ENCODE measurements at places on chromosomes 7 and 10.

- DNase-seq: no peak
These were observed 7.4 kb upstream of the STEAP4 start for GRCh38 chr7:88314061-88314491.

- peak; percentile 60 for DNase-seq
These were observed 247.0 kb downstream of the WDR11 start for GRCh38 chr10:121098211-121098610.

- DNase-seq: no peak
These were observed 72.0 kb downstream of the VWA2 start for GRCh38 chr10:114311023-114311422.

GRCh38 chr10:11793762-11794479, 29.2 kb upstream of the PROSER2 start:
- no peak for DNase-seq

- DNase-seq: no peak
These were observed 260.0 kb downstream of the GRID1 start for GRCh38 chr10:86106616-86107015.

DNA sequence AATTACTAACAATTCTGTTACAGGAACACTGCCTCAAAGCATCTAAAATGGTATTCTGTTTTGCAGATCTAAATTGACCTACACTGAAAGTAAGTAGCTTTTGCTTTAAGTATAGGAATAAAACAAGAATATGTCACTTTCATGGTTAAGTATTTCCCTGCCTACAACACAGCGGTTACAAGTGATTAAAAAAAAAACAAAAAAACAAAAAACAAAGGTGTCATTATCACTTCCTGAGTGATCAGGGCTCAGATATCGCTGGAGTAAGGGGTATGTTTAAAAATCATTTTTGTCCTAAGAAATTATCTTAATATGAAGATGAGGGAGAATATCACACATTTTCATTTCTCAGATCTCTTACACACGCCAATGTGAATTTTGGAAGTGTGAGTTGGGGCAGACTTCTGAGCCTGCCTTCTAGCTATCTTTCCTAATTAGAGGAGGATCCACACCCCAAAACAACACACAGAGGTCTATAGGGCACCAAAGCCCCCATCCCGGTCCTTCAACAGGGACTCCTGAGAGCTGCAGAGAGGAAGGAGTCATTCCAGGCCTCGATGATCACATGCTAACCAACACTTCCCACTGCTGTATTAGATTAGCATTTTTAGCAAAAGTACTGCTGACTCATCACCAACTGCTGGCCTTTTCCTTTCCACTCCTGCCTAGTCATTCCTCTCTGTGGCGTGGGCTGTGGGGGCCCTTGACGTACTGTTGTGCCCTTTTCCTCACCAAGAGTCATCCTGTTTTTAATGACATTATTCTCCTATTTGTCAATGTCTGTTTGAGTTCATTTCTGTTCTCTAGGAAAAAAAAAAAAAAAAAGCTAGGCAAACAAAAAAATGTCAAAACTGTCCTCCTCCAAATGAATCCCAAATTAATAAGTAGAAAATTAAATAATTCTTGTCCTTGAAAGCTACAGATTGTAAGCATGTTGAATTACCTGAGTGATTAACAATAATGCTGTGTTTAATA, 31.2 kb downstream of the PRTFDC1 start:
- peak; percentile 1 for DNase-seq

- DNase-seq: peak; percentile 14
These were observed 2.3 kb downstream of the CDK13 start for GRCh38 chr7:39952374-39952773.

- DNase-seq: no peak
These were observed 26.0 kb downstream of the VIPR2 start for GRCh38 chr7:159118623-159119022.

DNA sequence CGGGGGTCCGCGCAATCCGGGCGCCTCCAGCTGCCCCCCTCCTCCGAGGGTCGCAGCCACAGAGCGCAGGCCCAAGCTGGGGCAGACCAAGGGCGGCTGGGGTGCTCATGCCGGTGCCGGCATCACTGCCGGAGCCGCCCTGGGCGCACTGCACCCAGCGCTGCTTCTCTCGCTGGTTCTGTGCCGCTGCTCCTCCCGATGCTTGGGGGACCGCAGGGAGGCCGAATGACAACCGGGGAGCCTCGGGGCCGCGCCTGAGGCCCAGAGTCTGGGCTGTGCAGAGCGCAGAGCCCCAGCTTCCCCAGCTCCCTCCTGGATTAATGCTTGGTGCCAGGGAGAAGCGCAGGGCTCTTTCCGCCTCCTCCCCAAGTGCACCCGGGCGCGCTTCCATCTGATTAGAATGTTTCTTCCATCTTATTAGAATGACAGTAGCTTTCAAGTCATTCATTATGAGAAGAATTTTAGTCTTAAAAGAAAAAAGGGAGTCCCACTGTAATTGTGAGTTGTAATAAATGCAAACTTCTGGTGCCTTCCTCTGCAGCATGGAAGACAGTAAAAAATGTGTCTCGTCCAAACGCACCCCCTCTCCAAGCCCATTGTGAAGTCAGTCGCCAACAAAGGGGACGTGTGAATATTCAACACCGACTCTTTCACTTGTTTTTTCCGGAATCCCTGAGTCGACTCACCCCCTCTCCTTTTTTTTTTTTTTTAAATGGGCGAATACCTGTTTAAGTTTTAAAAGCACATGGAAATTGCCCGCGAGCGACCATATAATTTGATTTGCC, 19.5 kb upstream of the PTF1A start:
- no peak for DNase-seq

- peak; percentile 74 for DNase-seq
These were observed 133.4 kb downstream of the LRRC4 start for GRCh38 chr7:127897704-127898454.

DNA sequence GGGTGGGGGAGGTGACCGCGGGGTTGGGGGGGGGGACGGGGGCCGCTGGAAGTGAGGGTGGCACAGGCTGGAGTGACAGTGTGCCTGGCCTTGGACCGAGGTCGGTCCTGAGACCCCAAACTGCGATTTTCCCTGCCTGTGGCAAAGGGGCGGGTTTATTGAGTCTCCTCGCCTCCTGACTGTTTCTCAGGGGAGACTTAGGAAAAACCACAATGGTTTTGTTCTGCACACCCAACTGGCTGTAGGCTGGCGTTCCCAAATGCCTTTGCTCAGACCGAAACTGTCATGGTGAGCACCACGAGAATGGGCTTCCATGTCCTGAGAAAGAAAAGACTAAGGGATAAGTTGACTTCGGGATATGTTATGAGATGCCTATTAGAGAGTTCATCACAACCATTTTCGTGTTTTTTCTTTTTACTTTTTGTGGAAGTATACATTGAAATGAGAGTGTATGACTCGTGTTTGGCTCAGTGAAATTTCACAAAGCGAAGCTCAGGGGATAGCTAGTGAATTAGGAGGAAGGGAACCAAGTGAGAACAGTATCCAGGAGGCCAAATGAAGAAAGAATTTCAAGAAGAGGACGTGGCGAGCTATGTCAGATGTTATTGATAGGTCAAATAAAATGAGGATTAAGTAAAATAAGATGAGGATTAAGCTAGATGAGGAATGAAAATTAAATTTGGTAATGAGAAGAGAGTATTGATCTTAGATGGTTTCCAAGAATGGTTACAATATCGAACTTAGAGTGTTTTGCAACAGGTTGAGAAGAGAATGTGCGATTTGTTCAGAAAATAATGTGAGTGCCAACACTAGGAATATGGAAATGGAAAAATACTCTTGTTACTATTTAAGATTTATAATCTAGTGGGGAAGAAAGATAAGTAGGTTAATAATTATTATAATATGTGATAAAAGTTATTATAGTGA, 918 bp downstream of the NET1 start:
- peak; percentile 44 for DNase-seq

DNA sequence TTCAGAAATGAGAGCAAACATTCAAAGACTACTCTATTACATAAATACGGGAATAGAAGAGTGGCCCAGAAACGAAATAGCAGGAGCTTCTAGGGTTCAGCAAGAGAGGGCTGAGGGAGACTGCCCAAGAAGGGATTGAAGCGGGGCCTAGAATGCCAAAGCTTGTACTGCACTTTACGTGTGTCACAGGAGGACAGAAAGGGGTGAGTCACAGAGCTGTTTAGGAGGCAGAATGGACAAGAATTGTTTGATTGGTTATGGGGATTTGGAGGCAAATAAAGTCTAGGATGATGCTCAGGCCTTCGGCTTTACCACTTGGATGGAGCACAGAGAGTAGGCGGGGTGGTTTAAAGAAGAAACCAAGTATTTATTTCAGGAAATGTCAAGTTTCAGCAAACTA, 11.3 kb upstream of the FXYD4 start:
- no peak for DNase-seq

DNA sequence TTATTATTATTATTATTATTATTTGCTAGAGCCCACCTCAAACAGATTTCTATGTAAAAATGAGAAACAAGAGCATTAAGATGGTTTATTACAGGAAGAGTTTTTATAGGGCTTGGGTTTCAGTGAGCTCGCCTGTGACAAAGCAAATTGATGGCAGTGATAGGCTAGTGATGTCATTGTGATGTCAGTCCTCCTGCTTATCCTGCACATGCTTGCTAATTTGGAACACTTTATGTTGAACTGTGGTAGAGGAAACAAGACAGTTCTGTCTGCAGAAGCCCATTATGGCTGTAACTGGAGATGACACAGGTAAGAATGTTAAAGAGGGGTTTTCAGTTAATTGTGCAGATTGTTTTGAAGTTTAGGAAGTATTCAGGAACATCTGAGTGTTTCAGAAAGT, 68.3 kb downstream of the CREM start:
- DNase-seq: peak; percentile 30

GRCh38 chr7:12601302-12601869, 30.9 kb downstream of the SCIN start:
- DNase-seq: no peak

DNA sequence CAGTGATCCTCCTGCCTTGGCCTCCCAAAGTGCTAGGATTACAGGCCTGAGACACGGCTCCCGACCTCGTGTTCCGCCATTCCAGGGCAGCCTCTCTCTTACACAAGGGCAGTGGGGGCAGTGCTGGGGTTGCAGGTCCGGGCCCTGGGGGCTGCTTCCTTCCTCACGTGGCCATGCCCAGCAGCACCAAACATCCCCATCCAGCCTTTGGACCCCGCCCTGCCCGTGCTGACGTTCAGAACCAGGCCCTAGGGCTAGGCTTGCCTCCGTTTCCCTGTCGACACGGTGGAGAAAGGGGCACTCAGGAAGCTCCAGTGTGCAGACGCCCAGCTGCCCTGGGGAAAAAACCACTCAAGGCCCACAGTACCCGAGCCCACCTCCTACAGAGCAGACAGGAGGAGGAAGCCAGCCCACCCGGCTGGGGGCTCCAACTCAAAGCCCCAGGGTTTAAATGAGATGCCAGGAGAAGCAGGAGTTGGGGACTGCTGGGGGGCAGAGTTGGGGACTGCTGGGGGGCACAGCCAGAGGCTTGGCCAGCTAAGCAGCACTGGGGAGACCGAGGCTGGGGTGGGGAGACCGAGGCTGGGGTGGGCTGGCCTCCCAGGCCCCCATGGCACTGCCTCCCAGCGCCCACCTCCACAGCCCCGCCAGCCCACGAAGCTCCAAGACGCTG, 35.9 kb downstream of the ADAP1 start:
- no peak for DNase-seq

DNA sequence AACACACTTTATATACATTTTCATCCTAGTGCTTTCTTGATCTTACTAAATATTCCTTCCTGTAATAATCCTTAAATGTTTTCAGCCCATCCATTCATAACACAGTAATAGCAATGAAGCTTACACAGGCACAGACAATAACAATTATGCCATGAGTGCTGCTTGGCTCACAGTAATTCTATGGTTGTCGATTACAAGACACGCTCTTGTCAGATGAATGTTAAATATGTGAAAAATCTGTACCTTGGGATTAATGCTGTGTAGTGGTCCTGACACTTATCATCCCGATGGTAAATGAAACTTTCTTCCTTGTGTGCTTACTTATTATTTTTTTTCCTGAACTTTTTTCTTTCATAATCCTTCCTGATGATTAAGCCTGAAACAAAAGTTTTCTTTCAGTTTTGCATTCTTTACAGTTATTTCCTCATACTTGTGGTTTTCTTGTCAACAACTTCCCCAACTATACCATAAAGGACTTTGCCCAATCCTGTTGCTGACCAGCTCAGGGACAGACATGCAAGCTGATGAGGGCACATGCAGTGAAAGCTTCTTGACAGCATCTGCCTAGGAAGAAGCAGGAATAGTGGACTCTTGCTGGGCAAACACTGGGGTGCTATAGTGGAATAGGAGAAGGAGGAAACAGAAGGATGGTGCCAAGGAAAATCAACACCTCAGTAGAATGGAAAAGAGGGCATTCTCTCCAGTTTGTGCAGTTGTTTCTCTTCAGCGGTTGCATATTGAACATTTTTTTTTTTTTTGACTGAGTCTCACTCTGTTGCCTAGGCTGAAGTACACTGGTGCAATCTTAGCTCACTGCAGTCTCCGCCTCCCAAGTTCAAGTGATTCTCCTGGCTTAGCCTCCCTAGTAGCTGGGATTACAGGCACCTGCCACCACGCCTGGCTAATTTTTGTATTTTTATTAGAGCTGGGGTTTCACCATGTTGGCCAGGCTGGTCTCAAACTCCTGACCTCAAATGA, 6.7 kb upstream of the MGAM2 start:
- no peak for DNase-seq

- DNase-seq: peak; percentile 64
These were observed 572 bp downstream of the CHST12 start for GRCh38 chr7:2403718-2404648.

- DNase-seq: no peak
These were observed 701.4 kb downstream of the SUGCT start for GRCh38 chr7:40836218-40836617.

DNA sequence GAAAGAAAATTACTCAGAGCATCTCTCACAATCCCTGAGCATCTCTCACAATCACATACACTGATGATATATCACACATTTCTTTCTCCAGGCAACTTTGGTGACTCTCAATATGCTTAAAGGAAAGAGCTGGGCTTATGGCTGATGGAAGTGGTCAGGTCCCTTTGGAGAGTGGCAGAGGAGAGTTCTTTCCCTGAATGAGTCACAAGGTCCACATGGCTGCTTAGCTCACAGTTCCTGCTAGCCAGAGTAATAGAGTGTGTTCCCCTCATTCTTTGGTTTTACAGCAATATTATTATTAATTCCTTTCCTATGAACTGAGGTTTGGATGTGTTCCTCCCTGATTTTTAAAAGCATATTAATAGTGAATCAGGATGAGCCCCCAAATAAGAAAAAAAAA, 287.4 kb downstream of the C7orf25 start:
- DNase-seq: no peak

DNA sequence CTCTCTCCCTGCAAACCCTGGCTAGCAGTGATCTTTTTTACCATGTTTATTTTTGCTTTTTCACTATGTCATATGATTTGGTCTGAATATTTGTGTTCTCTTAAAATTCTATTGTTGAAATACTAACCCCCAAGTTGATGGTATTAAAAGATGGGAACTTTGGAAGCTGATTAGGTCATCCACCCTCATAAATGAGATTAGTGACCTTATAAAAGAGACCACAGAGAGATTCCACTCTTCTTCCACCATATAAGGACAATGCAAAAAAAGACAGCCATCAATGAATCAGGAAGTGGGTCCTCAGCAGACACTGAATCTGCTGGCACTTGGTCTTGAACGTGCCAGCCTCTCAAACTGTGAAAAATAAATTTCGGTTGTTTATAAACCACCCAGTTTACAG, 112.8 kb upstream of the KCND2 start:
- DNase-seq: no peak
